GM04503 (cell line): ENCODE measurements at places on chromosomes 2 and 18.

DNA sequence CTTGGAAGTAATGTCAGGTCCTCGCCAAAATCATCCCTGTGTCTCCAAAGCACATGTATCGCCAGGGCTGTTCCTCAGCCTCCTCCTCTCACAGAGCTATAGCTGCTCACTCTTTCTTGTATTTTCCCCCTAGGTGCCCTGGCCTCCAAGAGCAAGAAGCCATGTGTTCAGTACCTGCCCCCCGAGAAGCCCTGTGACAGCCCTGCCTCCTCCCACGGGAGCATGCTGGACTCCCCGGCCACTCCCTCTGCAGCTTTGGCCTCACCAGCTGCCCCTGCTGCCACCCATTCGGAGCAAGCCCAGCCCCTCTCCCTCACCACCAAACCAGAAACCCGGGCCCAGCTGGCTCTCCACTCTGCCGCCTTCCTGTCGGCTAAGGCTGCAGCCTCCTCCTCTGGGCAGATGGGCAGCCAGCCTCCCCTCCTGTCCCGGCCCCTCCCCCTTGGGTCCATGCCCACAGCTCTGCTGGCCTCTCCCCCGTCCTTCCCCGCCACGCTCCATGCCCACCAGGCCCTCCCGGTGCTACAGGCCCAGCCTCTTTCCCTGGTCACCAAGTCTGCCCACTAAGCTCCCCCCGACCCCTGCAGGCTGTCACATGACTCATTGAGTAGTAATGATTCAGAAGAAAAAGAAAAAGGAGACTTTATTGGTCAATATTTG, 18.8 kb downstream of the TGOLN2 start:
- no peak for DNase-seq

- DNase-seq, result no peak
These were observed 129.0 kb downstream of the SOCS6 start for GRCh38 chr18:70417847-70418246.

DNA sequence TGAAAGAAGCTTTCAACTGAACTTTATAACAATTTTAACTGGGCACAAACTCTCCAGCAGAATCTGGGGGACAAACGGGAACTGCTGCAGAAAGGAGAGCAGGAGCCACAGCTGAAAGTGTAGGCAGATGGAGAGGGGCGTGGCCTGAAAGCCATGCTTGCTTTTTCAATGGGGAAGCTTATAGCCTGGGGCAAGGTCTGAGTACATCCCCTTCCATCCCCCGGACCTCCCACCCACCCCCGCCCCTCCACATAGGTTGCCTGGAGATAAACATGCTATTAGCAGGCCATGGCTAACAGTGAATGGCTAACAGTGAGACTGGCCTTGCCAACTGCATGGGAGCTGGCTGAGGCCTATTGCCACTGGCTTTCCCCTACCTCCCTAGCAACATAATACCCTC, 317.9 kb upstream of the TANK start:
- no peak for DNase-seq

DNA sequence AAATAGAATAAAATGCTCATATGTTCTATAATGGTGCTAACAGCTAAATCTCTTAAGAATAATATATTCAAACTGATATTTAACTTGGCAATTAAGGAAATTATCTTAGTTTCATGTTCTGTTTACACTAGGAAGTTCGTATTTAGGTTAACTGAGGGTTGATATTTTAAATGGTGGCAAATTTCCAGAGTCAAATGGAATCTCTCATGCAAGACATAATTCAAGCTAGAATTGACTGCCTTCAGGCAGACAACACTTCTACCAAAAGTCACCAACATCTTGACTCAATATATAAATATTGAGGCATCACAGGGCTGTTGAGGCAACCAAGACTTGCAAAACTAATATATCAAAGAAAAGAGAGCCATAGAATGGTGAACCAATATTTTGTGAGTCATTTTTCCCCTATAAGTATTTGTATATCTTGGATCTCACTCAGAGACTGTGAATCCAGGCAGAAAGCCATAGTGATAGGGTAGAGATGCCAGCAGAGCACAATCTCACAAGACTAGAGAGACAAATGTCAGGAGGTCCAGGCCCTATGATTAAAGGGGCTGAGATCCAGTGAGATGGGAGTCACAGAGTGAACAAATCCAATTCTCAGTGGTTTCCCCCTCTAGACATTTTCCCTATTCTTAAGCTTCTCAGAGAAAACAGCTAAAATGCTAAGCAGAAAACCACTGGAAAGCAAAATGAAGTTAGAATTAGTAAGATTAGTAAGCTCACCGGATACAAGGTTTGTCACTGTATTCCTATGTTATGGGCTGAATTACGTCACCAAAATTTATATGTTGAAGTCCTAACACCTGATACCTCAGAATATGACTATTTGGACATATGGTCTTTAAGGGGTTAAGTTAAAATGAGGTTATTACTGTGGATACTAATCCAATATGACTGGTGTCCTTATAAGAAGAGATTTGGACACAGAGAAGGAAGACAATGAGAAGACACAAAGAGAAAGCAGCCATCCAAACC, 358.2 kb upstream of the UBE2E3 start:
- peak; percentile 33 for DNase-seq

DNA sequence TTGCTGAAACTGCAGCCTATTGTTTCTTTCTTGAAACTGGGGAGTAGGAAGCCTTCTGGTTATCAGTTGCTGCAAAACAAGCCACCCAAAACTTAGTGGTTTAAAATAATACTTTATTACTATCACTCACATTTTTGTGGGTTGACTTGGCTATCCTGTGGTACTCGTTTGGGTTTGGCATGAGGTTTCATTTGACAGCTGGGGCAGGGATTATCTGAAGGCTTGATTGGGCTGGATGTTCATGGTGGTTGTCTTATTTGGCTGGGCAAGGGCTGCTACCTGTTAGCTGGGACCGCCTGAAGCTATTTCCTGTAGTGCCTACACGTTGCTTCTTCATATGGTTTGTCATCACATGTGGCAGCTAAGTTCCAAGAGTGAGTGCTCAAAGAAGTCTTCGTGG, 122.3 kb downstream of the PLCL1 start:
- DNase-seq, result no peak

- no peak for DNase-seq
These were observed 61.6 kb upstream of the KLHL29 start for GRCh38 chr2:23323198-23323916.

DNA sequence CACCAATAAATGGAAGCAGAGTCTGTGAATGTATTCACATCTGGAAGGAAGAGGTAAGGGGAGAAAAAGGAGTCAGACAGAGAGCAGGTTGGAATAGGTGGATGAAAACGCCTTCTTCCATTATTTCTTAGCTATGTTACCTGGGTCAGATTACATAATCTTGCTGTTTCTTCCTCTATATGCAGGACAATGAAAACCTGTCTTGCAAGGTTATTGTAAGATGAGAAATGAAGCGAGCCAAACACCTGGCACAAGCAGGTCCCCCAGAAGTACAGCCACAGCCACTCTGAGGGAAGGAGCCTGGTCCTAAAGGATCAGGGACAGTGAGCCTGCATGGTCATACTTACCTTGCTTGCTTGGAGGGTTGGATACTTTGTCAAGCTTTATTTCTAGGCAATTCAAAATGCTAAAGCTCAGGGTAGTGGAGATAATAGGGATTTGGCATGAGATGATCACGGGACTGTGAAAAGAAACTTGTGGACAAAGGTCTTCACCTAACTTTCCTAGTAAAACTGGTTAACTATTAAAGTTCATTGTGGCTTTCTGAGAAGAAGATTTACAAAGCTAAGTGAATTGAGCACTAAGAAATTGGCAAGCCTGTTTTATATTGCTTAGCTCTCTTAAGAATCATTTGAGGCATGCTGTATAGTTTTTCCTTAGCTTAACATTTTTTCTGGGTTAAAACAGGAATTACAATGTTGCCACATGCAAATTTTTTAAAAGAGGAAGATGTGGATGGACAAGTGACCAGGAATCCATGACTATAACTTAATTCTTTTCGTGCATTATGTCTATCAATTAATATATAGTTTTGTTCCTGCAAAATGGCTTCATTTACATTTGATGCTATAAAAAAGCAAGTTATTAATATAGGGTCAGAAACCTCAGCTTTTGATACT, 15.7 kb upstream of the PLA2R1 start:
- no peak for DNase-seq

- DNase-seq, result no peak
These were observed 41.1 kb upstream of the ARL5A start for GRCh38 chr2:151869291-151869690.

GRCh38 chr2:121532894-121533293, 2.2 kb downstream of the RNU4ATAC start:
- DNase-seq, result no peak

- no peak for DNase-seq
These were observed 43.5 kb downstream of the FBLN7 start for GRCh38 chr2:112181571-112182290.

GRCh38 chr2:7450833-7451190, 533.6 kb downstream of the RNF144A start:
- no peak for DNase-seq

DNA sequence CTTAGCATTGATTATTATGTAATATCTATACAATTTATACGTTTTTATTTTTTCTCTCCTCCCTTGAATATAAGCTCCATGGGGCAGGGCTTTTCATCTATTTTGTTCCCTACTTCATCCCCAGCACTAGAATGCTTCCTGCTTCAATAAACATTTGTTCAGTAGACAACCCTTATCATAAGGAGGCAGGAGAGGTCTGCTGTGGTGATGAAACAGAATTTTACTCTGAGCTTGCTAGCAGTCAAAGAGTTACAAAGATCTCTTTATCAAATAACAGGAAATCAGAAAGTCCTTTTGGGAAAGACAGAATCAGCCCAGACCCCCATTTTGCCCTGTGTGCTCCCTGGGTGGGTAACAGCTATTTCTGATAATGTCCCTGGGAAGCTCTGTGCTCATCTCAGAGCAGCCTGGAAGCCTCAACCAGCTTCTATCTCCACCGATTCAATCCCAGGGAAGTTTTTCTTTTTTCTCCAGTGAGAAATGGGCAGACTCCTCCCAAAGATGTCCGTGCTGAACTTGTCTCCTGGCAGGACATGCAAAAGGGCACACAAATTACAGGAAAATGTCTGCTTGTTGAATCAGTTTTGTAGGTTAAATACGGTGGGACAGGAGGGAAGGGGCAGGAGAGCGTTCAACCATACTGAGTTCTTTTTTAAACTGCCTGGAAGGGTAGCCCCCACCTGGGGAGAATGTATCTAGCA, 84.7 kb upstream of the PKDCC start:
- DNase-seq, result no peak

GRCh38 chr18:50142441-50143120, 52.4 kb downstream of the MYO5B start:
- no peak for DNase-seq

GRCh38 chr2:70766357-70767078, 1.5 kb downstream of the ADD2 start:
- no peak for DNase-seq

GRCh38 chr2:160635488-160635887, 141.9 kb upstream of the RBMS1 start:
- DNase-seq, result peak; percentile 45

DNA sequence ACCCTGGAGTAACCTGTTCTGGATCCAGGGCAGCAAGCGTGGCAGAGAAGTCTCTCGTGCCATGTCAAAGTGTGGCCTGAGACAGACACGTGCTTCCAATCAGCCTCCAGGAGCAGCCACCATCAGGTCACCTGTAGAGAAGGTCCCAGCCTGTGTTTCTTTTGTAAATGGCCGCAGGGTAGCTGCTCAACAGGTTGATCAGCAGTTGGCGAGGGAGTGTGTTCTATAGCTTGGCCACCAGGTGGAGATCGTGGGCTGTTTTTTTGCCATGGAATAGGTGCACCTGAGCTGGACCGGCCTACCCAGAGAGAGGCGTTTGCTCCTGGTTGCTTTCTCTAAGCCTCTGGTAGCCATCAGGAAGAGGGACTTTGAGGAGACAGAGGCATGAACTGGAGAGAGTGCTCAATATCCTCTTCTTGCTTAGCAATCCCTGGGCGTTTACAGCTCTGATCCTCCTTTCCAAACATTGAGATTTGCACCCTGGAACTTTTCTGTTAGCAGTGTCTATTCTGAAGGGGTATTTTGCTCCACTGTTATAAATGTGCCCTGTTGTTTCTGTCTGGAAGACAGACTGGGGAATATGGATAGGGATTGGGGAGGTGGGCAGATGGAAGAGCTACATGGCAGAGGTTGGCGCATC, 34.2 kb upstream of the EN1 start:
- no peak for DNase-seq

- no peak for DNase-seq
These were observed 17.8 kb downstream of the IL1F10 start for GRCh38 chr2:113085542-113085941.

- DNase-seq, result no peak
These were observed 591 bp downstream of the C2orf80 start for GRCh38 chr2:208189069-208189809.

DNA sequence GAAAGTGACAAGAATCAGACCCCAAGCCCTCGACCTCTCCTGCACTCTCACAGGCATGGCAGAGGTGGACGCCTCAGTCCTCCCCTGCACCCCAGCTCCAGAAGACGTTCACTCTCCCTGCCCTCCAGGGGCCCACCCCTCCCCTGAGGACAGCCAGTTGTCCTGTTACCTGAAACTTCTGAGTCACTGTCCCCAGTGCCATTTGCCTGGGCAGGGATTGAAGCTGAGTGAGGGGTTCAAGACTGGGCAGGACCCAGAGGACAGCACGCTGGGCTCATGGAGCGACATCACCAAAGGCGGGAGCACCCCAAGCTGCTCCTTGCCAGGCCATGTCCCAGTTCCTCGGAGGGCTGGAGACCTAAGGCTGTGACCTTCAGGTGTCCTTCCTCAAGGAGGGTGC, 34.2 kb upstream of the COL6A3 start:
- no peak for DNase-seq

DNA sequence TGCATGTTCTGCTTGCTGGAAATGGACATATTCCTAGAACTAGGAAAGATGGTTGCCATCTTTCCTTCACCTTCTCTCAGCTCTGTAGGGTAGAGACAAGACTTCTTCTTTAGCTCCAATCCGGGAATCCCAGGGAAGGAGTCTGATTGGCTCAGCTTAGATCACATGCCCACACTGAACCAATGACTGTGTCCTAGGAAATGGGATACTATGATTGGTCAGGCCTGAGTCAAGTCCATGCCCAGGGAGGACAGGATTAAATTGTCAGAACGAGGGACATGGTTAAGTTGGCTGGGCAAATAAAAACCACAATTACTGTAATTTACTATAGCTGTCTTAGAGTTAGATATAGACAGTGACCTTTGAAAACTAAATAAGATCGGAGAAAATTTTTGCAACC, 31.4 kb downstream of the SEMA4F start:
- DNase-seq, result no peak

DNA sequence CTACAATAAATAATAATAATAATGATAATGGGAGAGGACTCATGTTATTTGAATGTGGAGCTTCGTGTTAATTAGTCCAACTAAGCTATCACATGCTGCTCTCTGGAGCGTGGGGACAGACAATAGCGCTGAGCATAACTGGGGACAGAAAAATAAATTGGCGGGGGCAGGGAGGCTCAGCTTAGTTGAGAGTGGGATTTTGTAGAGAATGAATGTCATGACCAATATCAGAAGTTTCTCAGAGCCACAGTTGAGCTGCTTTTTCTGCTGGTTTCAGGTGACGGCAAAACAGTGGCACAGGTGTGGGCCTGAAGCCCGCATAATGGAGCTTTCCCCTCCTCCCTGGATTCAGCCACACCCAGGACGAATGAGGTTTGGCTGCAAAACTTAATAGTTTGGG, 111.1 kb upstream of the CAB39 start:
- DNase-seq, result no peak

GRCh38 chr2:193989645-193990044, 1667.4 kb upstream of the SLC39A10 start:
- DNase-seq, result no peak
